Stomach (tissue), 19 donors: ENCODE measurements at places on chromosomes 7 and 10. TPM values are rescaled to one million over a fixed set of nuclear protein-coding genes. Genes with fewer than 3 reads are reported as not detected.

DNA sequence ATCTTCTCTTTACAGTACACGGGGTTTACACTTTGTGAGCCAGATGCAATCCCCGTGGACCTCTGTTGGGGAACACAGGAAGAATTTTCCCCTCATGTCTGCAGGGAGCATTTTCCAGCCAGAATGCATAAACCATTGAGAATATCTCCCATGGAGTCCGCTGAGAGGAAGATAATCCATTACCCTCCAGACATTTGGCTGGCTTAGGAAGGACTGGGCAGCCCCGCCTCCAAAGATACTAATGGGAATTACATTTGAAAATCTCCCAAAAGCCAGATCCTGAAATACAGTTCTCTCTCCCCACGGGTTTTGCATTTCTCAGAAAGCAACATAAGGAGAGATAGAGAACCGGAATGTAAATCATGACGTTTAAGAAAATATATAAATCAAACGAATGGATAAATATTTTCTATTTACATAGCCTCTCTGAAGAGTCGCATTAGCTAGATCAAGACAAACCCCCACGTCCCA, 53.5 kb downstream of the TRIL start:
- DNase-seq, result no peak

DNA sequence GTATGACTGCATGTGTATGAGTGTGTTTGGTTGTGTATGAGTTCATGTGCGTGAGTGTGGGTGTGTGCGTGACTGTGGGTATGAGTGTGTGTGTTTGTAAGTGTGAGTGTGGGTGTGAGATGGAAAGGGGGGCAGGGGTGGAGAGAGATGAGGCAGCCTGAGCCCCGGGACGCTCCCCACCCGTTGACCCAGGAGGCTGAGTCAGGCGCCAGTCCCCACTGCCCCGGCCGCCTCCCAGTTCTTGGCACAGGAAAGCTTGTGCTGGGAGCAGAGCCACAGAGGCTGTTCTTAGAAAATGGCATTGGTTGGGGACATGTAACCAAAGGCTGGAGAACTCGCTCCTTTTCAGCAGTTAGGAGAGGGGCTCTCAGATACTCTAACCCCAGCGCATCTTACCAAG, 27.8 kb upstream of the NUB1 start:
- peak; percentile 54 for DNase-seq

GRCh38 chr10:108465871-108466641, 1301.5 kb upstream of the SORCS1 start:
- DNase-seq, result peak; percentile 80

DNA sequence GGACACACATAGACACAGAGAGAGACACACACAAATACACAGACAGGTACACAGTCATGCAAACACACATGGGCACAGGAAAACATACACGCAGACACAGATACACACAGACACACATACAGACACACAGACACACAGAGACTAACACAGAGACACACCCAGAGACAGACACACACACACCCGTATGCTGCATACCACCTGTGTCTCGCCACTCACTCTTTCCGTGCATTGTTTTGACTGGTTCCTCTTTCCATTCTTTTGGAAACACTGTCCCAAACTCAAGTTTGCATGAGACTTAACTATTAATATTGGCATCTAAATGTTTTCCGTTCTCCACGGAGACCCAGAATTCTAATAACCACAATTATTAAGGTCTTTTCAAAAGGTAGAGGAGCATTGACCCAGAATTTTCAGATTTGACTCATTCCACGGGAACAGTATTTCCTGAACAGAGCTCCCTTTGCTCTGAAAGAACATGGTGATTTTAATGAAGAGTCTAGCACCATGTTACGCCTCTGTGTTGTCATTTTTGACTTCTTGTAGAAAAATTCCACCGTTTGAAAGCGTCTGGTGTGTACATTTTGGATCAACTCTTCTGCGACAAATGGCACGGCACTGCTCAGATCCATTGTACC, 141.2 kb upstream of the RNF32 start:
- no peak for DNase-seq

- peak; percentile 27 for DNase-seq
These were observed 10.7 kb upstream of the DPYSL4 start for GRCh38 chr10:132175907-132176581.

- DNase-seq, result no peak
These were observed 220.5 kb downstream of the BAMBI start for GRCh38 chr10:28897617-28898464.

- no peak for DNase-seq
These were observed 46.4 kb downstream of the ABCB5 start for GRCh38 chr7:20661884-20662283.

- no peak for DNase-seq
These were observed 18.1 kb downstream of the ADRB1 start for GRCh38 chr10:114061789-114062188.

GRCh38 chr10:60798031-60798430, 19.8 kb downstream of the CDK1 start:
- DNase-seq, result no peak

DNA sequence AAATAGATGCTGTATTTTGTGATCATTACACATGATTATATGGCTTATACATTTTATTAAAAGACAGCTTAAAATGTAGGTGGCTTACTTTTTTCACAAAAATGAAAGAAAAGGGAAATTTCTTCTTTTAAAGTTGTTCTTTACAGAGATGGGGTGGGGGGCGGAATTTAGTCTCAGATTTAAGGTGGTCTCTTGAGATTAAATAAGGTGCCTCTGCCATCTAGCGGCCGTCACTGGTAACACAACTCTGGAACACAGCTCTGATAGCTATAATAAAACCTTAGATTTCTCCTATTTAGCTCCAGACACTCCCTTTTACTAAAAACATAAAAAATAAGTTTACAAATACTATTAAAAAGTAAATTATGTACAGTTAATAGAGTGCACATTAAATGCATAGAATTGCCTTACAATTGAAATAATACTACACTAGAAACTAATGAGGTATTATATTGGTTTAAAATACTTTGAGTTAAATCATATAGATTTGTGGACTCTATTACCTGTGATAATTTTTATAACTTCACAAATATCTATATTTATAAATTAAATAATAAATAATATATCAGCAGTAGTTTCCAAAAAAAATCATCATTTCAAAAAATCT, 210.9 kb downstream of the DGKB start:
- DNase-seq, result peak; percentile 69

GRCh38 chr10:43689618-43689954, 40.9 kb upstream of the ZNF32 start:
- peak; percentile 83 for DNase-seq

- DNase-seq, result no peak
These were observed 31.1 kb downstream of the RAMP3 start for GRCh38 chr7:45188736-45189135.

GRCh38 chr7:14777806-14778205, 124.7 kb downstream of the DGKB start:
- DNase-seq, result no peak

GRCh38 chr7:138864667-138865066, 66.7 kb upstream of the ATP6V0A4 start:
- no peak for DNase-seq

- DNase-seq, result no peak
These were observed 1.0 kb downstream of the ADCK2 start for GRCh38 chr7:140673774-140674155.

- DNase-seq, result peak; percentile 11
These were observed 131.7 kb upstream of the CHST15 start for GRCh38 chr10:124225029-124225466.

- DNase-seq, result no peak
These were observed 35.0 kb downstream of the YKT6 start for GRCh38 chr7:44235582-44236332.

- no peak for DNase-seq
These were observed 16.9 kb upstream of the ENTPD1 start for GRCh38 chr10:95739056-95739455.

The TLX1 gene
- total RNA-seq, result 0.58 TPM

The PTF1A gene
- total RNA-seq, result 0.55 TPM

The ZNF804B gene
- total RNA-seq, result not detected

The RPEL1 gene
- total RNA-seq, result not detected

The HTRA1 gene
- total RNA-seq, result 64.8 TPM
